GM12878 (cell line): ENCODE measurements at places on chromosomes 16 and 17. TPM values are rescaled to one million over a fixed set of nuclear protein-coding genes. Genes with fewer than 3 reads are reported as not detected.

DNA sequence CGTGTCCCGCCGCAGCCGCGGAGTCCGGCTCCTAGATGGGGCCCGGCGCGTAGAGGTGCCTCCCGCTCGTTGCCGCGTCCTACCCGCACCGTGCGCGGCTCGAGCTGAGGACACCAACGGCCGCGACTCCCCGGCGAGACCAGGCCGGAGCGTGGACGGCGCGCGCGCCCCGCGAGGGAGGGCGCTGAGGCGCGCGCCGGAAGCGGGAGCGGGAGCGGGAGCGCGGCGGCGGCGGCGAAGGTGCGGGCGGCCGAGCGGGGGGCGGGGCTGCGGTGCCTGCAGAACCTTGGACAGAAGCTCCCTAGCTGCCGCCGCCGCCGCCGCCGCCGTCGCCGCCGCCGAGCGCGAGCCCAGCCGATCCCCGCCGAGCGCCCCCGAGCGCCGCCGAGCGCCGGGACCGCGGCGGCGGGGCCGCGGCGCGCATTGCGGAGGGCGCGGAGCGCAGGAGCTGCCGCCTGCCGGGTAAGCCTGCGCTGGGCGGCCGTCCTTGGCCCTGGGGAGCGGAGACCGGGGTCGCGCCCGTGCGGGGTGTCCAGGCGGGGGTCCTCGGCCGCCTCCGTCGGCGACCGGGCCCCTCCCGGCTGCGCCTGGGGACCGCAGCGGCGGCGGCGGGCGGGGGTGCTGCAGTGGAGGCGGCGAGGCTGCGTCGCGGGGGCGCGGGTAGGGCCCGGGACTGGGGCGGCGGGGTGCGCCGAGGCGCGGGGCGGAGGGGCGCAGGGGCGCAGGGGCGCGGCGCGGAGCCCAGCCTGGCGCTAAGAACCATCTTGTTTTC, at the start of gene CDK5R1:
Gene CDK5R1, plus strand, starts transcription at position 293 of the 772 bp plus-strand sequence. CDS start 628 bp downstream, outside the sequence.
- DNase-seq, result no peak

MYO15B gene
- 12.3 and 15.4 TPM in 2 replicates for total RNA-seq

PYY gene
- total RNA-seq, result not detected in 2 replicates

KRTAP4-4 gene
- not detected in 2 replicates for total RNA-seq

GDPD3 gene
- 1.9 and 3.3 TPM in 2 replicates for total RNA-seq
